NCI-H446 (cell line): ENCODE measurements at places on chromosomes 11 and 22.

- no peak for DNase-seq
Measured at GRCh38 chr22:38835888-38836301, 7.9 kb downstream of the NPTXR start.

DNA sequence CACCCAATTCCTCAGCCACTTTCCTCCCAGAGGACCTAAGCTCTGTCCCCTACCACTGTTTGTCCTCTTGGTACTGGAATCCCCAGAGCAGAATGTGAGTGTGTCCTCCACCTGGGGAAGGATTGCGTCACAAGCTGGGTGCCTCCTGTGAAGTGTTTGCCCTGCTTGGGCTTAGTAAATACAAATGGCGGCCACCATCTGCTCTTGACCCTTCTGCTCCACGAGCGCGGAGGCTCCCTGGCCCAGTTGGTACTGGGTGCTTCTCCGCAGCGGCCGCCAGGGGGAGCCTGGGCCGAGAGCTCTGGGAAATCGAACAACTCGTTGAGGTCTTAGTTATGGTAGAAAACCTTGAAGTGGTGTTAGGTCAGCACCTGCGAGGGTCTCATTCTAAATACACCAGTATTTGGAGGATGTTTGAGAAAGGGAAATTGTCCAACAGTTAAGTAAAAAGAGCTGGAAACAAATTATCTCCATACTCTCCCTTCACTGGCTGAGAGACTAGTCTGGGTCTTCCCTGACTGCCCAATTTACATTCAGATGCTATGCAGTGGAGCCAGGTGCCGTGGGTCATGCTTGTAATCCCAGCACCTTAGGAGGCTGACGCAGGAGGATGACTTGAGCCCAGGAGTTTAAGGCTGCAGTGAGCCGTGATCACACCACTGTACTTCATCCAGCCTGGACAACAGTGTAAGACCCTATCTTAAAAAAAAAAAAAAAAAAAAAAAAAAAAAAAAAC, 74.6 kb upstream of the TEAD1 start:
- peak; percentile 72 for DNase-seq

- no peak for DNase-seq
Measured at GRCh38 chr22:46815559-46815895, 53.1 kb downstream of the TBC1D22A start.

DNA sequence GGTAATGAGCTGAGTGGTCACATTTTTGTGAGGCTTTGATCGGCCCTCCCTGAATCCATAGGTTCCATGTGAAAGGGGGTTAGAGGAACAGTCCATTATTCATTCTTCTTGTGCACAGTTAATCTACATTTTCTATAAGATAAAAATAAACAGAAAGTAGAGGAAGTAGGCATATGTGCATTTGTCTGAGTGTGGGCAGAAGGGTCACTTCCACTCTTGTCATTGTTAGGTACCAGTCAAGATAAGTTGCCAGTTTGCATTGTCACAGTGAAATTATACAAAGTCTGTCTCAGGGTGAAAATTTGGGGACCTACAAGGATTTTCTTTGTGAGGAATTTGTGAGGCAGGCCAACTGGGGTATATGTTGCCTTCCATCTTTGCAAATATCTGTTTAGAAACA, 4.6 kb upstream of the APOL4 start:
- no peak for DNase-seq

- no peak for DNase-seq
Measured at GRCh38 chr11:65423516-65424204, 1.1 kb downstream of the NEAT1 start.

- no peak for DNase-seq
Measured at GRCh38 chr11:121038648-121039409, 14.9 kb downstream of the TBCEL start.

- no peak for DNase-seq
Measured at GRCh38 chr11:110380836-110381622, 48.7 kb upstream of the FDX1 start.
